ENCODE measurements at places on chromosomes 5 and 9.

DNA sequence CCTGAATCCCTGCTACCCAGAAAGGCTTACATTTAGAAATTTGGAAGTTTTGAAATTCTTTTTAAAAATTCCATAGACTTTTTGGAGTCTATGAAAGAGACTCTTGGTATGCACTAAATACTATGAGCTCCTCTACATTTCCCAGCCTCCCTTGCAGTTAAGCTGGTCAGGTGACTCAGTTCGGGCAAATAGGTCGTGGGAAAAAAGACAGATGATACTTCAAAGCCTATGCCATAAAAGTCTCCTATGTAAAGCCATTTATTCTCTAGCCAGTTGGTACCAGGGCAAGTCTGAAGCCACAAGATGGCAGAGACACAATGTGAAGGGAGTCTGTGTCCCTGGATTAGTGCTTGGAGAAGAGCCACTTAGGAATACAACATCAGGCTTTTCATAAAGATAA lies 101.8 kb downstream of the BOD1 start:
- no peak overlapping the region for H3K4me3 ChIP-seq
- H3K4me1 ChIP-seq = no peaks in the 10 kb centered on the region
- no peaks in the 10 kb centered on the region for H3K27me3 ChIP-seq
- no peaks in the 10 kb centered on the region for H3K36me3 ChIP-seq

- no peak for DNase-seq
- H3K4me1 ChIP-seq = peaks cover 51% of the 10 kb centered on the region
- H3K36me3 ChIP-seq = no peaks in the 10 kb centered on the region
- no peaks in the 10 kb centered on the region for H3K27me3 ChIP-seq
- no peak overlapping the region for H3K4me3 ChIP-seq
These were observed 141.8 kb downstream of the C9orf50 start for GRCh38 chr9:129478961-129479630.

GRCh38 chr9:88529496-88529895 lies 5.5 kb upstream of the NXNL2 start:
- no peaks in the 10 kb centered on the region for H3K36me3 ChIP-seq
- peaks cover 16% of the 10 kb centered on the region for H3K4me1 ChIP-seq
- H3K27ac ChIP-seq = peak overlapping the region; percentile 22
- no peaks in the 10 kb centered on the region for H3K27me3 ChIP-seq
- DNase-seq = no peak
- H3K4me3 ChIP-seq = no peak overlapping the region

DNA sequence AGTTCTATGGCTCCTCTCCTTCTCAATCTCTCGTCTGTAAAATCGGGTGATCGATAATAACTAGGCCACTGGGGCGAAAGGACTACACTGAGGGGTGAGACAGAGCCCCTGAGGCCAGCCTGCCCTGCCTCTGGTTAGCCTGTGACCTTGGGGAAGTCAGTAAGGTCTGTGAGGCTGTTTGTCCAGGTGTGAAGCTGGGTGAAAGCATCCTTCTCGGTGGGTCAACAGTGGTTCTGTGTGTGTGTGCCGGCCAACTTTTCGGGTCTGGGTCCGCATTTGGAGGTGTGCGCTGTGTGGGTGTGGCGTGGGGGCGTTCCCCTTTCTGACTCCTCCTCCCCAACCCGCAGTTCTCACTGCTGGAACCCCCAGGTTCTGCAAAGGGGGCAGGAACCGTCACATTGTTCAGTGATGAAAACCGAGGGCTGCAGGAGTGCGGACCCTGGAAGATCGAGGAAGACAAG lies 5.0 kb upstream of the RNF44 start:
- peak overlapping the region; percentile 81 for H3K27ac ChIP-seq
- H3K4me3 ChIP-seq = peak overlapping the region; percentile 67
- DNase-seq = no peak
- no peaks in the 10 kb centered on the region for H3K36me3 ChIP-seq
- peaks cover 46% of the 10 kb centered on the region for H3K4me1 ChIP-seq
- no peaks in the 10 kb centered on the region for H3K27me3 ChIP-seq

DNA sequence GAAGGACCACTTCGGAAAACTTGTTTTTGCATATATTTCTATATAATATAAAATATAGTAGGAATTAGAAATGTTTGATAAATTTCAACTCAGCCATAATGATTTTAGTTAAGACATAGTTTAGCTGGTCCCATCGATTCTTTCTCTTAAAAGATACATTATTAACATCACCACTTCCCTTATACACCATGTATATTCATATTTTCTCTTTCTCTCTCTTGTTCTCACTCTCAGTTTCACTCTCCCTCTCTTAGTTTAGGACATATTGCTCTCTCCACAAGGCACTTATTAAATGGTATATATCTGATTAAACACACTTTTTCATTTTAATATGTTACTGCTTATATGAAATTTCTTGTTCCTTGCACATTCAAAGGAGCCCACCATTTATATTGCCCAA lies 90.1 kb upstream of the RASEF start:
- H3K27ac ChIP-seq = no peak overlapping the region
- no peak for DNase-seq
- H3K4me3 ChIP-seq = no peak overlapping the region
- H3K27me3 ChIP-seq = no peaks in the 10 kb centered on the region

DNA sequence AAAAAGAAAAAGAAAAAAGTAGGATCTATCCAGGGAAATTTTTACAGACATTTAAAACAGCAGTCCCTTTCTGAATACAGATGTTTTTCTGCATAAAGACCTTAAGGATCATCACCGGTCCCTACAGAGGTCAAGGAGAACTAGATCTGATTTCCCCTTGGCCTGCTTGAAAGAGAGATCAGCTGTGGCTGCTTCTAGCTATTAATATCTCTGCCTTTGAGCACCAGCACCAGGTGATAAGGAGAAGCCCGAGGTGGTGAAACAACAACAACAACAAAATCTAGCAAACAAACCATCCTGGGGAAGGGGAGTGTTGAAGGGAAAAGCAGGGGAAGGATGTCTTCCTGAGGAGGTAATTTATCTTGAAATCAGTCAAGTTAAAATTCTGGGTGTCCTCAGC lies 42.1 kb downstream of the ZNF366 start:
- no peaks in the 10 kb centered on the region for H3K27me3 ChIP-seq
- no peaks in the 10 kb centered on the region for H3K36me3 ChIP-seq
- H3K4me3 ChIP-seq = no peak overlapping the region
- H3K27ac ChIP-seq = no peak overlapping the region
- no peak for DNase-seq

- no peak for DNase-seq
- no peaks in the 10 kb centered on the region for H3K27me3 ChIP-seq
- no peak overlapping the region for H3K4me3 ChIP-seq
- no peaks in the 10 kb centered on the region for H3K36me3 ChIP-seq
- peaks cover under 1% of the 10 kb centered on the region for H3K4me1 ChIP-seq
These were observed 592.5 kb downstream of the CCDC171 start for GRCh38 chr9:16145196-16145950.

DNA sequence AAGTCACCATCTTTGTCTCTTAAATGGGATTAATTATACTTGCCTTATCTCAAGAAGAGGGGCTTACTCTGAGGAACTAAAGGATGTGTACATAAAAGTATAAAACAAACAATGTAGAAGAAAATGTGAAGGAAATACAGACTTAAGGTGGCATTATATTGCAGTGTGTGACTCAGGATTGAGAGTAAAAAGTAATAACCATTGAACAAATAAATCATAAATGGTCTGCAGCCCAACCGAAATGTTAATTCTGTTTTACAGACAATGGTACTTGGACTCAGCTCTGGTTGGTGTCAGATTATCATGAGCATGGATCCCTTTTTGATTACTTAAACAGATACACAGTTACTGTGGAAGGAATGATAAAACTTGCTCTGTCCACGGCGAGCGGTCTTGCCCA lies 37.4 kb downstream of the TGFBR1 start:
- DNase-seq = no peak
- peaks cover 53% of the 10 kb centered on the region for H3K36me3 ChIP-seq
- peaks cover 6% of the 10 kb centered on the region for H3K4me1 ChIP-seq

DNA sequence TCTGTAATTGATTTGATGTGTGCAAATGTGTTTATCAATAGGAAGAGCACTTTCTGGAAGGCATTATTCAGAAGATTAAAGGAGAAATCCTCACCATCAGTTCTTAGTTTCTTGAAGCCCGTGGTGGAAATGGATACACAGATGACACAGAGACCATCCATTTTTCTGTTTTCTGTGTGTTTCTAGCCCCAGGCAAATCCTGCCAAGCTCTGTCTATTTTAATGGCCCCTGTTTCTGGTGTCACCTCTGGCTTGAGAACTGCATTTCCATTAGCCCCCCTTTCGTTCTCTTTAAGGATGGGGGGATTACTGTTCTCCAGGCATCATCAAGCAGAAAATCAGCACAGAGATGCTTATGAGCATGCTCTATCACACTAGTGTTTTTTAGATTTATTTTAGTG lies 37.3 kb downstream of the DAPK1 start:
- no peak overlapping the region for H3K4me3 ChIP-seq
- DNase-seq = no peak
- no peaks in the 10 kb centered on the region for H3K27me3 ChIP-seq
- no peaks in the 10 kb centered on the region for H3K36me3 ChIP-seq
- H3K4me1 ChIP-seq = peaks cover 7% of the 10 kb centered on the region

- H3K4me1 ChIP-seq = no peaks in the 10 kb centered on the region
- no peak overlapping the region for H3K27ac ChIP-seq
- no peaks in the 10 kb centered on the region for H3K36me3 ChIP-seq
- no peak for DNase-seq
- H3K4me3 ChIP-seq = no peak overlapping the region
These were observed 19.5 kb upstream of the GOLGA1 start for GRCh38 chr9:124960409-124960752.

DNA sequence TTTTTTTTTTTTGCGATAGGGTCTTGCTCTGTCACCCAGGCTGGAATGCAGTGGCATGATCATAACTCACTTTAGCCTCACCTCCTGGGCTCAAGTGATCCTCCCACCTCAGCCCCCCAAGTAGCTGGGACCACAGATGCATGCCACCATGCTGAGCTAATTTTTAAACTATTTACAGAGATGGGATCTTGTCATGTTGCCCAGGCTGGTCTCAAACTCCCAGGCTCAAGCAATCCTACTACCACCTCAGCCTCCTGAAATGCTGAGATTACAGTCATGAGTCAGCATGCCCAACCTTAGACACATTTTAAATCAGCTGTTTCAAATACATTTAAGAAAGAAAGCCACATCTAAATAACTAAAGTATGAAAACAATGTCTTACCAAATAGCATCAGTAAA lies 439.0 kb downstream of the EBF1 start:
- no peak overlapping the region for H3K4me3 ChIP-seq
- H3K36me3 ChIP-seq = no peaks in the 10 kb centered on the region
- H3K27me3 ChIP-seq = no peaks in the 10 kb centered on the region
- no peak for DNase-seq

GRCh38 chr9:28699632-28700031 lies 1126.4 kb upstream of the C9orf72 start:
- H3K27me3 ChIP-seq = no peaks in the 10 kb centered on the region
- no peaks in the 10 kb centered on the region for H3K4me1 ChIP-seq
- DNase-seq = no peak

DNA sequence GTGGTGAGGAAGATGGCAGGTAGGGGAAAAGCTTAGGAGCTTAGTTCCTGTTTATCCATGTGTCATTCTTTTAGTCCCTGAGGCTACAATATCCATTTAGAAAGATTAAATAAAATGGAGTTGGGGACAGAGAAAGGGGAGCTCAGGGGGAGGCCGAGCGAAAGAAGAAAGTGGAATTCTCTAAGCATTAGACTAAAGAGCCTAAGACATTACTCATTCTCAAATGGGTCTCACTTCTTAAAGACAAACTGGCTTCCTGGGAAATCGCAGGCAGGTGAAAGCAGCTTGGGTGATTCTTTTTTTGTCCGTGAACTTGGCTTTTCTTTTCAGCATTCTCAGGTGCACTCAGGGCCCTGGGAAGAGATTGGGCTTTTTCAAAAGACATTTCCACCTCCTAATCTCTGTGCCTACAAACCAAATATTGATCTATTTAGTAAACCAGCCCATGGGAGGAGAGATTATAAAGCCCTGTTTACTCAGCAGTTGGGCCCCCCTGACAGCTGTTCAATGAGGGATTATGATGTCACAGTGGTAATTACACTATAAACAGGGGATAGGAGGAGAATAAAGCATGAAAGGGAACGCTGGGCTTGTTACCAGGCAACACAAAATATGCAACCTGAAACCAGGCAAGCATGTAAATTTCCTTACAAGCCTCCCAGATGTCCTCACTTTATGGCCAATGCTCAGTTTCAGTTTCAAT lies 584.0 kb downstream of the ACTL7B start:
- DNase-seq = no peak
- no peaks in the 10 kb centered on the region for H3K27me3 ChIP-seq
- H3K4me1 ChIP-seq = peaks cover 32% of the 10 kb centered on the region
- H3K36me3 ChIP-seq = no peaks in the 10 kb centered on the region

- peak overlapping the region; percentile 78 for H3K27ac ChIP-seq
- peaks cover 51% of the 10 kb centered on the region for H3K27me3 ChIP-seq
- no peaks in the 10 kb centered on the region for H3K36me3 ChIP-seq
- no peak for DNase-seq
These were observed 521 bp upstream of the SLIT3 start for GRCh38 chr5:169301386-169301934.

DNA sequence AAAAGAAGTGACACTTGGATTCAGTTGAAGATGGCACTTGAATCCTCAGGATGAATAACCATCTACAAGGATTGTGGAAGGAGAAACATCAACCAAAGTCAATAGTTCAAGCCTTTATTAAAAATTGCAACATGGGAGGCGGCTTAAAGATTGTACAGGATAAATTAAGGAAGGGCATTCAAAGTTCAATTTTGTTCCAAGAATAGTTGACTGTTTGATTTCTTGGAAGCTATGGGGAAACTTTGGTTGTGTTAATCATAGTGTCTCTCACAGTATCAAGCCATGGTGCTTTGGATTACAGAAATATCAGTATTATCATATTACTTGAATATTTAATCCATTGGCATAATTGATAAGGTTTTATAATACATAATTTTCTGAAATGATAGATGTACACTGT lies 1844.3 kb downstream of the MAT2B start:
- no peaks in the 10 kb centered on the region for H3K27me3 ChIP-seq
- DNase-seq = no peak
- no peaks in the 10 kb centered on the region for H3K36me3 ChIP-seq
- no peaks in the 10 kb centered on the region for H3K4me1 ChIP-seq
- no peak overlapping the region for H3K27ac ChIP-seq

DNA sequence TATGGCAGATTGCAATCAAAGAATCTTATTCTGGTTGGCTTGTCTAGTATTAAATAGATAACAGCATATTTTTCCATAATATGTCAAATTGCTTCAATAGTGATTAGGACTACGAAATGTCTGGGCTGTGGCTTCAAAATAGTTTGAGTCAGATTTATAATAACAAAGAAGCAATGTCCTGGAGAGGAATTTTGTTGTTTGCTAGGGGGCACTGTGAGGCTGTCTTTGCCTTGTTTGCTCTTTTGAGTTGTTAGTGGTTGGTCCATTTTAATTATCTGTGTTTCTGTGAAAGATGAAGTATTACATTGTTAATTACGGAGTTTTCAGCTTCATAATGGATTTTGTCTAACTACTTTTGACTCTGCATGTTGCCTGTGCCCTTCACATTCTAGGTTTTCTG lies 713.6 kb downstream of the TLE4 start:
- no peak for DNase-seq
- H3K4me1 ChIP-seq = no peaks in the 10 kb centered on the region
- no peaks in the 10 kb centered on the region for H3K36me3 ChIP-seq
- H3K4me3 ChIP-seq = no peak overlapping the region
- H3K27ac ChIP-seq = no peak overlapping the region

- peaks cover 12% of the 10 kb centered on the region for H3K36me3 ChIP-seq
- H3K27me3 ChIP-seq = no peaks in the 10 kb centered on the region
- no peak overlapping the region for H3K4me3 ChIP-seq
- H3K4me1 ChIP-seq = peaks cover 35% of the 10 kb centered on the region
- H3K27ac ChIP-seq = no peak overlapping the region
These were observed 23.8 kb downstream of the CAMSAP1 start for GRCh38 chr9:135883410-135884089.

GRCh38 chr9:136194540-136194939 lies 10.4 kb downstream of the LHX3 start:
- H3K36me3 ChIP-seq = no peaks in the 10 kb centered on the region
- H3K4me3 ChIP-seq = no peak overlapping the region
- DNase-seq = no peak
- no peak overlapping the region for H3K27ac ChIP-seq
- H3K27me3 ChIP-seq = peaks cover 100% of the 10 kb centered on the region
- H3K4me1 ChIP-seq = peaks cover 28% of the 10 kb centered on the region

Data from suprapubic skin (tissue), 4 donors.